Placental pericyte (primary cell): ENCODE measurements at places on chromosomes 4 and X. TPM values are rescaled to one million over a fixed set of nuclear protein-coding genes. Genes with fewer than 3 reads are reported as not detected.

Gene DCHS2
- total RNA-seq = under 0.01 TPM in 1 of 2 replicates, not detected in the other

Gene NDP
- total RNA-seq = 0.86 TPM in 1 of 2 replicates, not detected in the other

Gene EDNRA
- total RNA-seq = 1.3 and 13.2 TPM in 2 replicates

Gene RGS12
- 11.4 and 20.0 TPM in 2 replicates for total RNA-seq

Gene NOX1
- total RNA-seq = 0.22 TPM in 1 of 2 replicates, not detected in the other

Gene SSX4B
- total RNA-seq = not detected in 2 replicates

Gene FAM149A
- 0.88 and 2.4 TPM in 2 replicates for total RNA-seq

Gene XAGE1A
- not detected in 2 replicates for total RNA-seq

Gene MAOA
- 0.44 and 1.0 TPM in 2 replicates for total RNA-seq

Gene NWD2
- not detected in 2 replicates for total RNA-seq

Gene DCLK2
- 7.0 and 8.3 TPM in 2 replicates for total RNA-seq
